ENCODE measurements at places on chromosomes 11 and 22. TPM values are rescaled to one million over a fixed set of nuclear protein-coding genes. Genes with fewer than 3 reads are reported as not detected.
A peak's percentile ranks its signal among the peaks of the same experiment; 100 is the strongest.

DNA sequence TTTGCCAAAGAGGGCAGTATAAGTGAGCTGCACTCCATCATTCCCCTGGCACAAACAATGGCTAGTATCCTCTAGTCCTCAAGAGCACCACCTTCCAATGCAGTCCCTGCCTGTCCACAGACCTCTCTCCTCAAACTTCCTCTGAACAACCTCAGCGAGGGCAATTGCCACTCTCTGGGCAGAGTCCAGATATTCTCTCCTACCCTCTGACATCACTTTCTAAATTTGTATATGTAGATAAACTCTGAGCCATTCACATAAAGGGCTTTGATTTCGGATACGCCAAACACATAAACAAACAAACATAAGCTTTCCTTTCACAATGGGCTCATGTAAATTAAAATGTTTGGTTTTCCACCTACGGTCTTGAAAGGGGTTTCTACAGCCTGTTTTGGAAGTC is 3.0 kb upstream of the SLC43A3 start:
- H3K27me3 ChIP-seq = no peaks in the 10 kb centered on the region
- no peak overlapping the region for H3K4me3 ChIP-seq
- peaks cover 23% of the 10 kb centered on the region for H3K4me1 ChIP-seq
- no peaks in the 10 kb centered on the region for H3K36me3 ChIP-seq
- no peak overlapping the region for H3K27ac ChIP-seq
- DNase-seq = no peak

DNA sequence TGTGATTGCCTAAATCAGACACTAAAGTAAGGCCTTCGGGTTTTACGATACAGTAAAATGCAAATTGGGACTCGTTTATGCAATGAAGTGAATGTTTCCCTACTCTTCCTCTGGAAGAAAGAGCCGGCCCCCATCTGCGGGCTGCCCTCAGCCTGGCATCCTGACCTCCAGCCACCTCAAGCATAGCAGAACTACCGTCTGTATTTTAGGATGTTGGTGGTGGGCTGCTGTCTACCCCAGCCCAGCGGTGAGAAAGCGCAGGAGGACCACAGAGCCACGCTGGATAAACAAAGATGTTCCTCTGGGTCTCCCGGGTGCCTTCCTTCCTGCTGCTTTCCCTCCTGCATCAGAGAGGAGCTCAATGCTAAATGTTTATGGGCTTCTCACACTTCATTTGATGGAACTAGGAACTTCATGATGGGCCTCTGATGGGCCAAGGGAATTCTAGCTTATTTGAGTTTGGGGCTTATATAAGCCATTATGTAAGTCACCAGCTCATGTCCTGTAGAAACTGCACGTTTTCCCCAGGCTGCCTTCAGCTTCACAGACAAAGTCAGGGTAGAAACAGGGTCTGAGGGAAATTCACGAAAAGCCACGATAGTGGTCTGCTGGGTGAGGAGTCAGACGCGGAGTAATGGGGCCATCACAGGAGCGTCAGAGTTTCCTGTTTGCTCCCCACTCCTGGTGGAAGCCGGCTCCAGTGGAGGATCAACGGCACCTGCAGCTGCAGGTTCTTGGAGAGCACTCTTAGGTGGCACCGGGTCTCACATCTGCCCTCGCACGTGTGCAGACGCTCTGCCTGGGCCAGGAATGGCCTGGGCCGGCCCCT is 287.4 kb downstream of the BRD1 start:
- no peaks in the 10 kb centered on the region for H3K36me3 ChIP-seq
- no peak overlapping the region for H3K4me3 ChIP-seq
- no peaks in the 10 kb centered on the region for H3K4me1 ChIP-seq
- no peak overlapping the region for H3K27ac ChIP-seq

DNA sequence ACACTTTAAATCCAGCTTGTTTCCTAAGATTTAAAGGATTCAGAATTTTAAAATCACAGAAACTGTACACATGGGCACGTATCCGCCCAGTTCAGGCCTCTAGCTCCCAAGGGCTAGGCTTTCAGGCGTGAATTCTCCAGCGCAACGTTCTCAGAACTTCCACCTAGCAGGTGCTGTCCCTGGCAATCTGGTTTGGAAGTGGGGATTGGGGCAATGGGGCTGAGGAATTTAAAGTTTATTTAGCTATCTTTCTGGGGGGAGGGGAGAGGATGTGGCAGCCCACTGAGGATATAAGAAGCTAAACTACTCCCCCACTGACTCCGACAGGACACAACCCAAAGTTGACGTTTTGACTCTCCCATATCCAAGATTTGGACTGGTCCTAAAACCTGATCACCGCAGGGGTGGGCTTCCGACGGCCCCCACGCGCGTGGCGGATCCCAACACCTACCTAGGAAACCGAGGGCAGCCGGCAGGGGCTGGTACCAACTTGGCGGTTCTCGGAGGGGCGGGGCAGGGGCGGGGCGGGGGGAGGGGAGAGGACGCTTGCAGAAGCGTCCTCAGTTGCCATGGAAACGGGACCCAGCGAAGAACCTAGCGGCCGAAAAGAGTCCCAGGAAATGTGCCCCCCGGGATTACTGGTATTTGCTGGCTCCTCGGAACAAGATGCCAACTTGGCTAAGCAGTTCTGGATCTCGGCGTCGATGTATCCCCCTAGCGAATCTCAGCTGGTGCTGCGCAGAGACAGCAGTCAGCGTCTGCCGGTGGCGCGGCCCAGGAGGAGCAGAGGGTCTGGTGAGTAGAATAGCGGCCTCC is at the start of gene HOATZ:
Gene HOATZ, plus strand, starts transcription at position 563 of the 816 bp plus-strand sequence. Its CDS starts 7 bp downstream, at position 570.
- no peak for DNase-seq
- H3K27ac ChIP-seq = no peak within 1 kb of the TSS
- no peaks in the 10 kb centered on the region for H3K36me3 ChIP-seq
- peaks cover 9% of the 10 kb centered on the region for H3K4me1 ChIP-seq
- no peak within 1 kb of the TSS for H3K4me3 ChIP-seq

DNA sequence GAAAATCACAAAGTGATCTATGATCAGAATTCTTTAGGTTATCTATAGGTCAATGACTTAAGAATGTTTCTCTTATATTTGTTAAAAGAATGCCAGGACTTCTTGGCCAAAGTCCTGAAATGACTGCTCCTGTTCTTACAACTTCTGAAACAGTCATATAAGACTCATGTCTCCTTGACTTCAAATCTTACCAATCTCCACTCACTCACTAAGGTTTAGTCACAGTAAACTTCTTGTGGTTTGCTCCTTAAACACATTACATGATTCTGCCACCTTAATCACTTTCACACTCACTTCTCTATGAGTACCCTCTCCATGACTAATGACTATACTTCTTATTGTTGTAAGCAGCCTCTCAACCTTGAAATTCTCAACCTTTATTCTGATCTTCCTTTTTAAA is 648.7 kb upstream of the CCDC179 start:
- no peak for DNase-seq
- H3K27ac ChIP-seq = no peak overlapping the region
- no peaks in the 10 kb centered on the region for H3K36me3 ChIP-seq
- H3K27me3 ChIP-seq = no peaks in the 10 kb centered on the region

DNA sequence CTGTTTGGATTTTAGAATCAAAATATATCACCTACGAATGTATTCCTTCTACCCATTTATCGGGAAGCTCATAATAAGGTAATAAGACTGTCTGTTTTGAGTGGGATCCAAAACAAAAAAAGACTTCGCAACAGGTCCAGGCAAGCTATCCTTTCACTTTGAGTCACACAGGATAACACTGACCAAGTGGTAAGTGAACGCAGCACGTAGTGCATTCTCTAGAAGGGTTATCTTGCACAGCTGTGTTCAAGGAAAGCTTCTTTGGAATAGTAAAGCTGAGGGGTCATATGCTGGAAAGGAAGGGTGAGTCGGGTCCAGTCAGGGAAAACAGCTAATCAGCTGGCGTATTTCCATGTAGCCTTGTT is 22.3 kb upstream of the NRGN start:
- peaks cover 35% of the 10 kb centered on the region for H3K27me3 ChIP-seq
- H3K27ac ChIP-seq = no peak overlapping the region
- DNase-seq = no peak
- H3K4me3 ChIP-seq = no peak overlapping the region
- peaks cover 9% of the 10 kb centered on the region for H3K4me1 ChIP-seq

GRCh38 chr22:22553735-22554586 is 5.1 kb downstream of the PRAME start:
- no peaks in the 10 kb centered on the region for H3K4me1 ChIP-seq
- no peaks in the 10 kb centered on the region for H3K36me3 ChIP-seq
- H3K27ac ChIP-seq = no peak overlapping the region
- no peaks in the 10 kb centered on the region for H3K27me3 ChIP-seq
- no peak overlapping the region for H3K4me3 ChIP-seq
- DNase-seq = no peak

DNA sequence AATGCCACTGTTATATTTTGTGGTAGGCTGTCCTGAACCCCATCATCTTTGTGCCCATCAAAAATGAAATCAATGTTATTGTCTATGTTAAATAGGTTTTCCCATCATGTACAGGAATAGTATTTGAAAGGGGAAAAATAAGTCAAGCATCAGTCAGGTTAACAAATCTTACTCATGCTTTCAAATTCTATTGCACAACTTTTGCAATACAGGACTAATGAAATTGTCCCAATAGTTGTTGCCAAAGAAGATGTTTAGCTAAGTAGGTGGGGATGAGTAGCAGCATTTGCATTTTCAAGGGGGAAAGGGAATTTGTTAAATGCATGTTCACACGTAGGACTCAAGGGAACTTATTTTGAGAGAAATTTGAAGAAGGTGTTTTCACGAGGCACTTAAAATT is 962.1 kb downstream of the JRKL start:
- H3K36me3 ChIP-seq = no peaks in the 10 kb centered on the region
- H3K27ac ChIP-seq = no peak overlapping the region
- DNase-seq = no peak
- no peaks in the 10 kb centered on the region for H3K4me1 ChIP-seq
- no peaks in the 10 kb centered on the region for H3K27me3 ChIP-seq
- no peak overlapping the region for H3K4me3 ChIP-seq

DNA sequence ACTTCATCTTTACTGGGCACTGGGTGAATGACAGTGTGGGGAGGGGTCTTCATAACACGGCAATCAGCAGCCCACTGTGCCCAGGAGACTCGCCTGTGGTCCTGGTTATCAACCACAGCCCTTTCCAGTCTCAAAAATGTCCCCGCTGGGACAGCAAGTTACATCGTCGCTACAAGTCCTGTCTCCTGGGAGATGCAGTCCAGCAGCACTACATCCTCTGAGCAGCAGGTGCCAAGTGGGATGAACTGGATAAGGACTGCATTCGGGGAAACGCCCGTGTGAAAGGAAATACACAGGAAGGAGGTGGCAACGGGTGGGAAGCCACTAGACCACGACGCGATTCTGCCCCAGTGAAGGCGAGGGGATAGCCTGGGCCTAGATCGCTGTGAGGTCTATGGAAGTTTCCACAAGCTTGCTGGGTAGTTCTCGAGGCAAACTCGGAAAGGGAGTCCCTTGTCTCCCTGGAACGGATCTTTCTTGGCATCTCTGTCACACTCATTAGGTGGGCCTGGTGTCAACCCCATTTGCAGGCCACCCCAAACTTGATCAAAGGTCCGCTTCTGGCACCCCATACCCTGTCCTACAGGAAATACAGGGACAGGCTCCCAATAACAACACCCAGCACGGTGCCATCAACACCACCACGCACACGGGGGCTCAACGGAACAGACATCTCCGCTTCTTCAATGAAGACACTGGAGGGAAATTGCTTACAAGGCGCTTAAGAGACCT is 4.4 kb downstream of the ASCL2 start:
- H3K27ac ChIP-seq = no peak overlapping the region
- peaks cover 40% of the 10 kb centered on the region for H3K4me1 ChIP-seq
- no peak for DNase-seq
- H3K4me3 ChIP-seq = peak overlapping the region; percentile 8
- H3K36me3 ChIP-seq = no peaks in the 10 kb centered on the region
- H3K27me3 ChIP-seq = no peaks in the 10 kb centered on the region

- H3K27me3 ChIP-seq = no peaks in the 10 kb centered on the region
- peaks cover 11% of the 10 kb centered on the region for H3K36me3 ChIP-seq
- peak overlapping the region; percentile 89 for H3K27ac ChIP-seq
- H3K4me1 ChIP-seq = peaks cover 33% of the 10 kb centered on the region
- peak overlapping the region; percentile 80 for H3K4me3 ChIP-seq
These were observed 1.1 kb downstream of the YWHAH start for GRCh38 chr22:31945443-31945855.

- no peaks in the 10 kb centered on the region for H3K4me1 ChIP-seq
- H3K27me3 ChIP-seq = no peaks in the 10 kb centered on the region
- H3K36me3 ChIP-seq = no peaks in the 10 kb centered on the region
- H3K27ac ChIP-seq = no peak overlapping the region
- H3K4me3 ChIP-seq = no peak overlapping the region
- DNase-seq = peak; percentile 30
These were observed 26.6 kb upstream of the IL17RA start for GRCh38 chr22:17057959-17058814.

DNA sequence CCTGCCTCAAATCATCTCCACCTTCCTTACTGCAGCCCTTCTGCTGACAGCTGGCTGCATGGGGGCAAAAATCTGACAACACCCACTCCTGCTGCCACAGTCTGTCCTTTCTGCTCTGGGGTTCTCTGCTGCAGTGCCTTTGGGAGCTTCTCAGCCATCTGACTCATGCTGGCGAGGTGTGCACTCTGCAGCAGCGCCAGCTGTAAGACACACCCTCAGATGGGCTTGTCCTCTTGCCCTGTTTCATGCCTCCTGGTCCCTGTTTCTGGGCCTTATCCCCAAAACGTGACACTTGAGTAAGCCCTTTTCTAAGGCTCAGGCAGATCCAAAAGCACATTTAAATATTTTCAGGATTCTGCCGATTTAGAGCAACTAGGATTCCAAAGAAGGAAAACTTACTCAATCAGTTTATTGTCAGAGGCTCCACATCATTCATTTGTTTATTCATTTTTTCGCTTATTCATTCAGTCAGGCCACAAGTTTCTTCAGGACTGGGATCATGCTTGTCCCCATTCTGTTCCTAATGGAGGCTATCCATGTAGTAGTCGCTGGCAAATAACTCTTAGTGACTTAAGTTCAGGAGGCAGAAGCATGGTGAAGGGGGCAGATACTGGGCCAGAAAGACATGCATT is 60.2 kb downstream of the SMIM38 start:
- no peak overlapping the region for H3K27ac ChIP-seq
- no peaks in the 10 kb centered on the region for H3K36me3 ChIP-seq
- no peak overlapping the region for H3K4me3 ChIP-seq
- no peaks in the 10 kb centered on the region for H3K4me1 ChIP-seq
- DNase-seq = no peak
- no peaks in the 10 kb centered on the region for H3K27me3 ChIP-seq

- DNase-seq = no peak
- H3K36me3 ChIP-seq = no peaks in the 10 kb centered on the region
- H3K4me3 ChIP-seq = no peak overlapping the region
These were observed 17.0 kb downstream of the CDKN1C start for GRCh38 chr11:2868506-2869133.

DNA sequence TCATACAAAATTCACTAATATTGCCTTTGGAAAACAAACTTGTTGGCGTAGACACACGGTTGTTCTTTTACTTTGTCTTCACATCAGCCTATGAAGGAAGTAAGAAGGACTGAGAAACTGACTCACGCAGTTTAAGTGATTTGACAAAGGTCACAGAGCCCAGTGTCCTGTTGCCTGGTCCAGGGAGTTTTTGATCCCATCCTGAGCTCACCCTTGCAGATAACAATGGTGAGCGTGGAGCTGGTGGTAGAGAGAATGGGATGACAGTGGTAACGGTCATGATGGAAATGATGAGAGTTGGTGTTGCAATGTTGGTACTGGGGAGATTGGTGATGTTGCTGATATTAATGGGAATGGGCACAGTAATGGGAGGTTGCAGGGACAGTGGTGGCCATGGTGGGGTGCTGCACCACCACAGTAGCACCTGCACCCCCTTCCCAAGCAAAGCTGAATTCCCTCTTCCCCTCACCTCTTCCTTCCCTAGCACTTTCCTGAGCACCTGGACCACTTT is 22.0 kb downstream of the CREB3L1 start:
- DNase-seq = no peak
- H3K4me3 ChIP-seq = no peak overlapping the region
- H3K27me3 ChIP-seq = peaks cover 4% of the 10 kb centered on the region
- no peaks in the 10 kb centered on the region for H3K36me3 ChIP-seq

The UCP2 gene
- 850 TPM for total RNA-seq

The SELENOH gene
- 68.6 TPM for total RNA-seq

The VSIG2 gene
- total RNA-seq = 0.44 TPM

The SCARF2 gene
- total RNA-seq = 6.9 TPM

The TMA7B gene
- 13.0 TPM for total RNA-seq

The APOL4 gene
- not detected for total RNA-seq

Measured in CD4-positive, CD25-positive, alpha-beta regulatory T cell (primary cell).